ENCODE measurements at places on chromosomes 1 and 21.

DNA sequence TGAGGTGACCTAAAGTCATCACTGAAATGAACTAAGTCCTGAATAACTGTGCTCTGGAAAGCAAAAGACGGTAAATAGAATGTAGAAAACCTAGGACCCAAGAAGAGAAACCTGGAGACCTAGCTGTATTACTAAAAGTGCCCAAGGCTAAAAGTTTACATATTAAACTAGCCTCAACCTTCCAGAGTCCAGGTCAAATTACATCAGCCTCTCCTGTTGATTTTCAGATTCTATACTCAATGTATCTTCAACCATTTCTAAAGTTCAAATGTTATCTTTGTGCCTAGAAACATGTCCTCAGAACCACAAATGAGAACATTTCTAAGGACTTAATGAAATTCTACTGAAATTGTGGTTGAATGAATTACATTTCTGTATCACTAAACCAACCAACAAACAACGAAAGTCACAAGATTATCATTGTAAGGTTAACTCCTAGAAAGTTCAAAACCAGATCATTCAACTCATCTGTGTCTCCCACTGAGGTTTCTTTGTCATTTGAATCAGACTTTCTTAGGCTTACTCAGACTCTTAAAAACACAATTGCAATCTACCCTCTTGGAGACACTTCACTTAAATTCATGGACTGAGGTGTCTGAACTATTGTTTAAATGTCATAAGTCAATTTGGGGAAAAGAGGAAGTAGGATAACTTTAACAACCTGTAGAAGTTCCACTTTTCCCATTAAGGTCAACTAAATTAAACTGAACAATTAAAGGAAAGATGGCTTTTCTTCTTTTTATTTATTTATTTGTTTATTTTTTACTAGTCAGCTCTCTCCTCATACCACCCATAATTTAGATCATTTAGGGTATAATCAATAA lies 207.7 kb downstream of the BARHL2 start:
- DNase-seq = no peak

DNA sequence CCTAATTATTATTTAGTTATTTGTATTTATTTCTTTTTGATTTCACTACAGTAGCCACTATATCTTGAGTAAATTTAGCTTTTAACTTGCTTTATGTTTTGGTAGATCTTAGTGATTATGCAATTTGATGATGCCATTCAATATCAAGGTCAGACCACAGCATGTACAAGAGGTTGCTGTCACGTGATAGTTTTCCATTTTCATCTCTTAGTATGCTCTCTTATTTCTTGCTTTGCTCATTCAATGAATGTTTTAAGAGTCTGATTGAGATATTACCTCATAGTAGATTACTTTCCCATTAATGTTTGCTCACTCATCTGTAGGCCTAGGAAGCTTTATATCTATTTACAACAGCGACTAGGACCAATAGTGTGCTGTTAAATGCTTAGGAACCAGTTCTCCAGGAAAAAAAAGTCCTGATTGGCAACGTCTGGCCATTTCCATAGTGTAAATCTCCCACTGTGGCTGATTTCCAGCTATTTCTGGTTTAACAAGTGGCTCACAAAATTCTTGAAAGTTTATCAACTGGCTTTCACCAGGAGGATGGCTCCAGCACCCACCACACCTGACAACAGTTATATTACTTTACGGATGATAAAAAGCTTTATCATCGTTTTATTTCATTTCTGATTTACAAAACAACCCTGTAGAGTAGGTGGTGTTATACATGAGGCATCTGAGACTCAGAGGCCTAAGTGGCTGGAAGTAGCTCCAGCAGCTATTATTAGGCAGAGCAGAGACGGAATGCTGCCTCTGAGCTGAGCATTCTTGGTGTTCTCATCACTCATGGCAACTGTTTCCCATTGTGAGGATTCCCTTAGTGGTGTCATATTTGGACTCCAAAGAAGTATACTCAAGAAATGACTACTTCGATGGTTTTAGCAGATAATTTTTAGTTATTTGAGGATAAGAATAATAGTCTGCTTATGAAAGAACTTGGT lies 235.2 kb downstream of the DISC1 start:
- no peak for DNase-seq

DNA sequence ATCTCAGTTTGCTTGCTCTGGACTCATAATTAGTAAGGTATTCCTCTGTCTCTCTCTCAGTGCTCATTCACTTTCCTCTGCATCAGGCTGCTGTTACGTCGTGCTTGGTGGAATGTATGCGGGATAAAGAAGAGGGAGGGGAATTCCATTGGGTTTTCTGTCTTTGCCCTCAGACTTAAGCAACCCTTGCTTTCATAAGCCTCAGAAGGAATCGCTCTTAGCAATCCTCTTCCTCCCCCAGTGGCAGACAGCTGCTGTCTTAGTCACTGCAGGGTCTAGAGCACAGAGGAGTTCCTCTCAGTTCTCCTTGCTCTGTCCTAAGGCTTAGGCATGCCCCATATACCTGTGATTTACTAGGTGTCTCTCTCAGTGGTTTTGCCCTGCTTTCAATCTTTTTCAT lies 19.1 kb upstream of the NTMT2 start:
- DNase-seq = no peak

DNA sequence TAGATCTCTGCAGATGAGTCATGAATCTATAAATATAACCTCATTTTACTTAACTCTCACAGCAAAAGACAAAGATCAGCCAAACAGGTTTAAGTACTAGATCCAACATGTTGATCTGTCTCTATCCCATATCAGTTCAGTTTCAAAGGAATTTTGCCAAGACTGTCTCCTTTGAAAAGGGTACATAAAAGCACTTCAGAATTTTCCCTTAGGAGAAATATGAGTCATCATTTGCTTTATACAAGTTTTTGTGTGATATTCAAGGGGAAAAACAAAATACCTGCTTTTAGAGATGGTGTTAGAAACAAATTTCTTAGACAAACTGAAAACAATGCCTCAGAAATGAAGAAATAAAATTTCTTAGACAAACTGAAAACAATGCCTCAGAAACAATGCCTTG lies 73.5 kb upstream of the LRRC7 start:
- DNase-seq = no peak

- DNase-seq = no peak
These were observed 104.0 kb downstream of the ZNF281 start for GRCh38 chr1:200305806-200306205.

GRCh38 chr1:53656747-53657530 lies 82.0 kb downstream of the GLIS1 start:
- DNase-seq = no peak

DNA sequence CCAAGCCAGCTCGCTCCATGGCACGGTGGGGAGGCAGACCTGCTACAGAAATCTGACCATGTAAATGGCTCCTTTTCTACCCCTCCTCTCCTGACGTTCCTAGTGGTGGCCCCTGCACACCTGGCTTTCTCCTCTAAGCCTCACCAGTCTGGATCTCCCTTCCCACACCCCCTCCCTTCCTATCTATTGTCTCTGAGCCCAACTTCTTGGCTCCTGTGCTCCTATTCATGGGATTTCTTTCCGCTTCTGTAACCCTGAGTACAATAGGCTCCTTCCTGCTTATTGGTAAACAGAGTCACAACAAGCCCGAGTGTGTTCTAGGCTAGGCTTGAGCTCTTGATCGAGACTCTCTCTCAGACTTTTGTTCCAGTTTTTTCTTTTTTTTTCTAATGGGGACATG lies 17.6 kb downstream of the OPTC start:
- DNase-seq = no peak

DNA sequence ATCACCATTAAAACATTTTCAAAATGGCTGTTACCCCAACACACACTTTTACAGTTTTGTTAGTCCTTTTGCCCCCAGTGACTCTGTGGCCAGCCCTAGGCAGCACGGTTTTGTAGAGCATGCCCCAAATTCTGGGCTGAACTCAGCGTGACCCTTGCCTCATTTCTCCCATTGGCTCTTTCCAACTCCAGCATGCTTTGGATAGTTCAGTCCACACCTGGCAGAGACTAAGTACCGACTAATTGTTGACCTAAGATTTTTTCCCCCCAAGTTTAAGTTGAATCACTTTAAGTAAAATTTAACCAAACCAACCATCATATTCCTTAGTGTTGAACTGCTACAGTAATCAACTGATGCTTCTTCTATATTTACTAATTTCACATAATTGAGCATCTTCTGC lies 62.4 kb upstream of the LRRC8B start:
- no peak for DNase-seq

DNA sequence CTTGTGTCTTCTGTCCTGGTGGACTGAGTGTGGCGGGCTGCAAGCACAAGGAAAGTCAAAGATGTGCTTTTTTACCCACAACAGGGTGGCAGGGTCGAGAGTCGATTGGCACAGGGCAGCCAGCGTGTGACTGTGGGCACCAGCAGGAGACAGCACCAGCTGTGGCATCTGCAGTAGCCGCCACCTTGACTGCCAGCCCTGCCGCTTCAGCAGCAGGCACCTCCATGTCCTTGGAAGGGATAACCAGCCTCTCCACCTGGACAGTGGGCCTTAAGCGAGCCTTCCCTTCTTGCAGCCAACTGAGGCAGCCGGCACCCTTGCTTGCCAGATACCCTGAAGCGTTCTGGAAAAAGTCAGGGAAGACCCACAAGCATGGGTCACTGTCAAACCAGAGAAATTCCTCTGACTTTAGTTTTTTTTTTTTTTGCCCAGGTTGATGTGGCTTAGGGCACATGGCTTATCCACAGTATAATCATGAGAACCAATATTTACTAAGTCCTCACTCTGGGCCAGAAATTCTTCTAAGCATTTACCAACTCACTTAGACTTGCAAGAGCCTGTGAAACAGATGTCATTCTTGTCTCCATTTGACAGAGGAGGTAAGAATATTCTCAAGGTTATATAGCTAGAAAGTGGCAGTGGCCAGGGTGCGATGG lies 30.1 kb upstream of the PTGFRN start:
- DNase-seq = no peak

DNA sequence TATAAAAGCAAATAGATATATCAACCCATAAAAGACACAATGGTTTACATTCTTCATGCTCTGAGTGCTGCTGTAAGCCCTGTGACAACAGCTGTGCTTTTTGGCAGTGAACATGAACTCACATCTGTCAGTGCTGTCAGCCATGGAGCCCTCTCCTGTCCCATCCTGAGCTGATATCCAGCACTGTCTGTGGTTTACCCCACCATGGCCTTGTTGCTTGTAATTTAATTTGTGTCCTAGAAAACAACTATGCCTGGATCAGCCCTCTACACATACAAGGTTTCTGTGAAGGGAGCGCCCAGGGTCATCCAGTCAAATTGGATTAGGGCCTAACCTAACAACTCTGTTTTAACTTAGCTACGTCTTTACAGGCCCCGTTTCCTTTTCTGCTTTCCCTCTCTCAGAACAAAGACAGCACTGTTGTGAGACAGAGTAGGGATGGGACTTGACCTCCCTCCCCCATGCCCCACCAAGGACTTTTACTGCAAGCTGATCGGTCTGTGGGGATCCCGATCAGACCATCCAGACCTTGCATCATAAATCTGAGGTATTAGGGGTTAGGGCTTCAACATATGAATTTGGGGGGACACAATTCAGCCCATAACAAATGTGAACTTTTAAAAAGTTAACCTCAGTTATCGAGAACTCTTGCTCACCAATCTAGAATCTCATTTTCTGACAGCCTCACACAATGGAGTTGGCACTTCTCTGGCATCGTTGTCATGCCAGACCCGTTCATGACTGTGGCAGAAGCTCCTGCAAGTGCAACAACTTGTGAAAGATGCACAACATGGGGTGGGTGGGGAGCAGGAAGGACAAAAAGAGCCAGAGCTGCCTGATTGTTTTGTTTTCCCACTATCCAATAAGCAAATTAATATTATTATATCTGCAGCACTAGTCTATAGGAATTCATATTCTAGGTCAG lies 16.4 kb upstream of the SLC44A3 start:
- DNase-seq = no peak

- no peak for DNase-seq
These were observed 276.4 kb upstream of the PRMT6 start for GRCh38 chr1:106780066-106780465.

DNA sequence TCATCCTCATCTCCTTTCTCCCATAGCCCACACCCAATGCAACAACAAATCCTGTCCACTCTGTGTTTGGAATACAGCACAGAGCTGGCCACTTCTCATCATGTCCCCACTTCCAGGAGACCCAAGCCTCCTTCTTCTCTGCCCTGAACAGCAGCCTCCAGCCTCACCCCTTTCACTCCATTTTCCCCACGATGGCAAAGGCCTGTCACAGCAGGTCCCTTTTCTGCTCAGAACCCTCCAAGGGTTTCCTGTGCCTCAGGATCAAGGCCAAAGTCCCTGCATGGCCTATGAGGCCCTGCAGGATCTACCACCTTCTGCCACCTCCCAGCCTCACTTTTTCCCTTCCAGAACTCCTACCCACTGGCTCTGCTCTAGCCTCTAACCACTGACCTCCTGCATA lies 78.5 kb downstream of the CSMD2 start:
- DNase-seq = no peak

- DNase-seq = no peak
These were observed 274.8 kb upstream of the C1orf105 start for GRCh38 chr1:172145656-172146055.

- no peak for DNase-seq
These were observed 1.4 kb upstream of the UBXN10 start for GRCh38 chr1:20184481-20184900.

GRCh38 chr1:50681931-50682330 lies 258.7 kb upstream of the DMRTA2 start:
- DNase-seq = no peak

DNA sequence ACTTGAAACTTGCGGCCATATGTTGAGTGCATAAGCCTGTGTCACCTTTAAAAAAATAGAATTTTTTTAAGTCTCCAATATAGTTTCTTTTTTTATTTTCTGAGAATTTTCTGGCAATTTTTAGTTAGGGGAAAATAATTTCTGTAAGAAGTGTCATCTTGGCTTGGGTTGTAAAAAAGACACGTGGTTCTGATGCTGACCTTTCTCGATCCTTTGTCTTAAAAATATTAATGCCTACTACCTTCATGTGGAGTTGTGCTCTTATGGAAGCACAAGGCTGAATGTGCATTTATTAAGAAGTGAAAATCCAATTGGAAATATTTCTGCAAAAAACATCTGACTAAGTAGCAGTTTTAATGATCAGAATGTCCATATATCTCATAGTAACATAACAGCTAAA lies 3.5 kb downstream of the ELAVL4 start:
- no peak for DNase-seq

GRCh38 chr1:226739696-226740065 lies 599 bp upstream of the ITPKB start:
- no peak for DNase-seq

GRCh38 chr1:216303690-216304089 lies 119.6 kb downstream of the USH2A start:
- no peak for DNase-seq

DNA sequence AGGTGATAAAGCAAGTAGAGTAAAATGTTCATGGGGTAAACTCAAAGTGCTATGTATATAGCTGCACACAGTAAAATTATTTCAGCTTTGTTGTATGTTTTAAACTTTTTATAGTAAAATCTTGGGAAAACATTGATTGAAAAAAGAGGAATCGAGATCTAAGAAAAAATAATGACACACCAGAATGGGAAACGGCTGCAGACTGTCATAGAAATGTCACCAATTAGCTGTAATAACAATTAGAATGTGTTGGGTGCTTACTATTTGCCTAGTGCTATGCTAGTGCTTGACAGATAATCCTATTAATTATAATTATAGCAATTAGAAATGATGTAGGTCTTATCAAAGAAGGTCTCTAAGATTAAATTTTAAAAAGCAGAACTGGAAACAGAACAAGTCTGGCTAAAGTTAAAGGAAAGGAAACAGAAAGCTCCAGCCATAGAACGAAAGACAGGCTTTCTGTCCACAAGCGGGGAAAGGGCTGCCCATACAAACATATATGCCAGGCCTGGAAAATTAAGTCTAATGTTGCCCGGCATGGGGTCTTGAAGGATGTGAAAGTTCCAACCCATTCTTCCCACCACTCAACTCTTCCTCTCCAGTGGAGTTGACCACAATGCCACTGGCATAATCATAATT lies 5.0 kb downstream of the PCNX2 start:
- no peak for DNase-seq
